PC-9 (cell line): ENCODE measurements at places on chromosomes 13 and 19.

DNA sequence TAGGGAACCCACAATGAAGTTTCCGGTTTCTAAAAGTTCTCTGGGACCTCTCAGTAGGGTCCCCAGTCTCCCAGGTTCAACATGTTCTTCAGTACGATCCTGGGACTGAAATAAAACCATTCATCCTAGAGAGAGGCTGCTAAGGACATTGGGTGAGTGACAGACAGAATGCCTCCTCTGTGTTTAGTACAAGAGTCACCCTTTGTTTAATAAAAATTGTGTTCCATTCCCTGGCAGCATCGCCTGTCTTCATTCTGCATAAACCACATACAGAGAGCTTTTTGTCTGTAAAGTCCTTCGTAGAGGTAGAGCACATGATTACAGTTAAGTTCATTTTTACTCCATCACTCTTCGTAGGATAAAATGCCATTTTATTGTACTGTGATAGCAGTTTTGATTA is 95.3 kb upstream of the GPR12 start:
- DNase-seq, result no peak

DNA sequence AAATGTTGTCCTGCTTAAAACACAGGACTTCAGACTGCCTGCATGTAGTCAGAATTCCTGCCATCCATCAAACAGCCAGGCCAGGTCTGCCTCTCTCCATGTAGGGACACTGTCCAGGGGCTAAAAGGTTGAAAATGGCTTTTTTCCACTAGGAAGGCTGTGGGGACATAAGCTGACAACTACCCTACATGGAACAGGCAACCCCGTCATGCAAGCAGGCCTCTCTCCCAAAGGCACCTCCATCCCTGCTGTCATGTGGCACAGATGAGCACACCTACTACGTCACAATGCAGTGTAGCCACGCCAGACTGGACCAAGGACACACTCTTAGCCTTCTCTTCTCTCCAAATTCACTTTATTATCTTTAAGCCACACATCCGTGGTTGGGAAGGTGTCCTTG is 40.8 kb downstream of the LATS2 start:
- DNase-seq, result no peak

DNA sequence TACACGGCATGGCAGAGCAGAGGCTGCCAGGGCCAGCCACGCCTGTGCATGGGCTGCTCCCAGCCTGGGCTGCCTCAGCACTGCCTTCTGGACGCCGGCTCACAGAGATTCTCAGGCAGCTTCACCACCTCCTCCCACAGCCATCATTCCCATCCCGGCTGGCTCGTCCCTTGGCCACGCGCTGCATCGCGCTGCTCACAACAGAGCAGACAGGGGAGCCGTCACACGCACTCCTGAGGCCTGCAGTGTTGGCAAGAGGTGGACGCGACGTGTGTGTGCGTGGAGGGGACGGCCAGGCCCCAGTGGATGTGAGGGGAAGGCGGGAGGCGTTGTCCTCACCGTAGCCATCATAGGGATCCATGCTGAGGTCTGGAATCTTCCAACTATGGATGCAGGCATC is 7.6 kb upstream of the PRKD2 start:
- no peak for DNase-seq

DNA sequence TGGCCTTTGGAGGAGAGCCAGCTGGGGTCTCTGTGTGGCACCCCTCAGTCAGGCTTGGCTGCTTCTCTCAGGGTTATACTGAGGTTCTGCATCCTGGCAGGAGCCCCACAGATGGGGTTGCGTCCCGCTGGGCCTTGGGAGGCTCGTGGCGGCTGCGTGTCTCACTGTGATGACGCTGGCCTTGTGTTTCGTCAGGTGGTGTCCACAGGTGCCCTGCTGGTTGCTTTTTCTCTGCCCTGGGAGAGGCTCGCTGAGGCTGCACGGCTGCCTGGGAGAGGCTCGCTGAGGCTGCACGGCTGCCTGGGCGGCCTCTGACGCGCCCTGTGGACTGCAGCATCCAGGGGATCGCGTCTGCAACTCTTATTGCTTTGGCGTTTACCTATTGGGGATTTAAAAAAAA is 15.4 kb downstream of the DOT1L start:
- no peak for DNase-seq
